ENCODE measurements at places on chromosomes 12 and 14. TPM values are rescaled to one million over a fixed set of nuclear protein-coding genes. Genes with fewer than 3 reads are reported as not detected.

DNA sequence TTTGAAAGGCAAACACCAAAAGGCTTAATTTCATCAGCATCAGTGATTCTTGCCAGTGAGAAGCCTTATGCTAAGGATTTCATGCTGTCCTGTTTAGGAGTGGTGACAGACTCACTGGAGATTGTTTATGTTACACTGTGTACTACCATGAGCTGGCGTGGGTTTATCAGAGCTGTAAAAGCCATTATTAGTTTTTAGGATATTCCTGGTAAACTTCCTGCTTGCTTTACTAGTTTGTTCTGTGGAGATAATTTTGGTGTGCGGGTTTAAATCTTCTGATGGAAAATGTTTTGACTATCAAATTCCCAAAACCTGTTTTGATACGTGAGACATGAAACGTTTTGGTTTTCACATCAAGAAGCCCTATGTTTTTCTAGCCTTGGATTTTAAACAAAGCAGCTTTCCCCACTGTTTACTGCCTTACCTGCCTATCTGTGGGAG is 15.2 kb downstream of the PPFIBP1 start:
- DNase-seq = no peak

CCDC175 gene
- not detected for total RNA-seq

- no peak for DNase-seq
These were observed 180.9 kb downstream of the SRGAP1 start for GRCh38 chr12:64025174-64025958.

- DNase-seq = no peak
These were observed 7.4 kb downstream of the TESPA1 start for GRCh38 chr12:54977155-54977554.

GRCh38 chr14:98130691-98131090 is 1141.3 kb downstream of the BCL11B start:
- no peak for DNase-seq

BCL2L14 gene
- total RNA-seq = 5.7 TPM

DNA sequence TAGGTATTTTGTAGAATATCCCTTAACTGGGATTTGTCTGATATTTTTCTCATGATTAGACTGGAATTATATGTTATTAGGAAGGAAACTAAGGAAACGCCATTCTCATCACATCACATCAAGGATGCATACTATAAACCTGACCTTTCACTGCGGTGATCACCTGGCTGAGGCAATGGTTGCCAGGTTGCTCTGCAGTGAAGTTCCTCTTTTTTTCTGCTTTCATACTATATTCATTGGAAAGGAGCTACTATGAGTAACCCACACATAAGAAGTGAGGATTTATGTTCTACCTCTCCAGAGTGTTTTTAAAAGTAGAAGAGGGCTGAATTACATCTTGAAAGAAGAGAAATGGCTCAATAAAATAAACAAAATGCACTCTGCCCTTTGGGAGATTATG is 31.0 kb upstream of the GRIP1 start:
- DNase-seq = no peak

GRCh38 chr14:75454963-75455546 is 27.2 kb downstream of the JDP2 start:
- no peak for DNase-seq

Data from activated CD8-positive, alpha-beta T cell treated with anti-CD3 and anti-CD28 coated beads, Interleukin-2, amount 10 ng/mL, durations not matched to agents 7 days and 5 days (primary cell).